Spleen (tissue), 13 donors: ENCODE measurements at places on chromosomes 5 and 9. TPM values are rescaled to one million over a fixed set of nuclear protein-coding genes. Genes with fewer than 3 reads are reported as not detected.
A peak's percentile ranks its signal among the peaks of the same experiment; 100 is the strongest.

The SOHLH1 gene
- total RNA-seq, result not detected

DNA sequence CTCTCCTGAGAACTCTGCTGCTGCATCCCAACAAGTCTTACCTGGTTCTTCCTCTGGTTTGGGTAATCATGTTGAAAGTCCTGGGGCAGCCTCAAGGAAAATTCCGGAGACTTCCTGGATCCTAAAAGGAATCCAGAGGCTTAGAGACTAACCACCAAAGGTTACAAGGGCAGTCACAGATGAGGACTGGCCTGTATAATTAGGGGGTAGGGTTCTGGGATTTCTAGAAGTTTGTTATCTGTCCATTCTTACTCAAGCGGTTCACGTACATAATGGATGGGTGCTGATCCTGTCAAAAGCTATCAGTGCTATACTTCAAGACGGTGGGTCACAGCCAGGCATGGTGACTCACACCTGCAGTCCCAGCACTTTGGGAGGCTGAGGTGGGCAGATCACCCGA lies 51.4 kb upstream of the EPB41L4B start:
- no peak for DNase-seq

DNA sequence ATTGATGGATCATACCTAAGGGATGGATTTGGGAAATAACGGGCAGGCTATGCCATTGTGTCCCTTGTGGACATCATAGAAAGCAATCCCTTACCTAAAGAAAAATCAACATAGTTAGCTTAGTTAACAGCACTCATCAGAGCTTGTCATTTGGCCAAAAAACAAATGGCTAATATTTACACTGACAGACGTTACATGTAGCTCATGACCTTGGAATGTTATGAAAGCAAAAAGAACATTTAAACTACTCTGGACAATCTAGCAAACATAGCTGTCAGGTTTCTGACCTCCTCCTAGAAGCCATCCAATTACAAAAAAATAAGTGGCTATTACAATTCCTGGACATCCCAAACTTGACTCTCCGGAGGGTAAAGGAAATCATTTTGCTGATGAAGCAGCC lies 23.8 kb downstream of the TMEM232 start:
- DNase-seq, result no peak

DNA sequence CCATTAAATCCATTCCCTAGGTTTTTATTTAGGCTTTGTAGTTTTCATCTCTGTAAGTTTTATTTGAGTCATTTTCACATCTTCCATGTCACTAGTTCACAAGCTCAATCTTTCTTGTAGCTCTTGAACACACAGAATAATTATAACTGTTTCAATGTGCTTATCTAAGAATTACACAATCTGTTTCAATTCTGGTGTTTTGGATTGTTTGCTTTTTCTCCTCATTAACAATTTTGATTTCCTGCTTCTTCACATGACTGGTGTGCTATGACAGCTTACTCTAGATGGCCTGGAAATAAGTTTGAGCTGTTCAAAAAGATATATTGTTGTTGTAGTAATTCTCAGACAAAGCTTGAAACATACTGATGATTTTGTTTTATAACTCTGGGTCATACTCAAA lies 1974.1 kb upstream of the NUDT12 start:
- DNase-seq, result no peak

The OTULIN gene
- total RNA-seq, result 50.9 TPM

GRCh38 chr9:129323999-129324553 lies 146.0 kb upstream of the IER5L start:
- peak; percentile 49 for DNase-seq

DNA sequence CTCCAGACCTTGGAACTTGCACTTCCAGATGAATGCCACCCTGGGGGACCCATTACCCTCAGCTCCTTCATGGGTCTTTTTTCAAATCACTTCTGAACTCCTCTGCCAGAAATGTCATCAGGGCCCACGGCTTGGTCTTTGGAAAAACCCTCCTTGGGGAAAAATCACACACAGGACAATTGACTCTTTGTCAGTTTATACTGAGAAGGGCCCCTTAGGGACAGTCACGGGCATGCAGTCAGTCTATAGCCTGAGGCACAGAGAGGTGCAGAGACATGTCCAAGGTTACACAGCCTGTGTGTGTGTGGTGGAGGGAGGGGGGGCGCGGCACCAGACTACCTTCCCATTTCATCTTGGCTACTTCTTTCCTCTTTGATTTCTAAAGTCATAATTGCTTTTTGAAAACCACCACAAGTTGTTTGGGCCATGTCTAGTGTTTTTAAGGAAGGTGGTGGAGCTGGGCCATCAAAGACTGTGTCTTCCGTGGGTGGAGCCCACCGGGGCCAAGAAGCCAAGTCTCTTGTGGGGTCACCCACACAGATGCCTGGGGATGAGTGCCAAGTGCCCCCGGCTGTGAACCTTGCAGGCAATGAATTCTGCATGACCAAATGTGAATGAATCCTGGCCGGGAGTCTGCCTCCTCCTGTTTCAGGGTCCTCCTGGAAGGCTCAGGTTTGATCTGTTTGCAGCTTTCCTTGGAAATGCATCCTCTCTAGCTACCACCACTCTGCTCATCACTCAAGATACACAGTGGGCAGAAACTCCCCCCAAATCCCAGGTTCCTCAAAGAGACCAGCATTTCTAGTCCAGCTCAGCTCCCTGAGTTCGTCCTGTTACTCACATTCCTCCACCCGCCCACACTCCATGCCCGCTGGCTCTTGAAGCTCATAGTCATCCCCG lies 200.1 kb upstream of the TBC1D2 start:
- no peak for DNase-seq

DNA sequence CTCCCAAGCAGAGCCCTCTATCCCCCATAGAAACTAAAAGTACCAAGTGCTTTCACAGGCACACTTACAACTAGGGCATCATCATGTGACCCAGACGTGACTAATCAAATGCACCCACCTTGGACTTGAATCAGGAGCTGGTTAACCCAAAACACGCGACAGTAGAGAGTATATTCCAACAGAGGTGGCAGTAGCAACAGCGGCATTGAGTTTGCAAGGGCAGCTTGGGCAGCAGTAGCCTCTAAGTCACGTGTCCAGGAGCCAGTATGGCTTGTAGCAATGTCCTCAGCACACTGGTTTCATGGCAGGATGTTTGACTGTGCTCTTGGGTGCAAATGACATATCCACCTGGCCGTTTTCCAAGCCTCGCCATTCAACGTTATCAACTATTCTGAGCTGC lies 73.4 kb upstream of the DNAH5 start:
- DNase-seq, result no peak

DNA sequence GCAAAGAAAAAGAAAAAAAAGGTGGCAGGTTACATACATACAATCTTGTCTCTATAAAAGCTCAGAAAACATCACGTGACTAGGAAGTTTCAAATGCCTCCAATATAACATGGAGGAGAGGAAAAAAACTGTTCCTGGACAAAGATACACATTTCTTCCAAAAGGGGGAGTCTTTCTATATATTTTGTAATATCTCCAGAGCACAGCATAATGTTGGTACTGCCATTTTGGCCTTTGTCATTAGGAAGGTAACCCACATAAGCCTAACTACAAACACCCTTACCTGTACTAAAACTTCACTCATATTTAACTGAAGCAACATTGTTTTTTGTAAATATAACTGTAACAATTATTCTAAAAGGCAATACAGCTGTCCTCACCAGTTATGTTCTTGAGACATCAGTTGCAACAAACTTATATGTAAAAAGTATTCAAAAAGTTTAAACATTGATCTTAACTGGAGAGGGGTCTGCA lies 1.2 kb upstream of the BTF3 start:
- DNase-seq, result no peak

- DNase-seq, result no peak
Observed at GRCh38 chr5:111066261-111066938, 5.1 kb upstream of the TSLP start.

The FOXI1 gene
- not detected for total RNA-seq

DNA sequence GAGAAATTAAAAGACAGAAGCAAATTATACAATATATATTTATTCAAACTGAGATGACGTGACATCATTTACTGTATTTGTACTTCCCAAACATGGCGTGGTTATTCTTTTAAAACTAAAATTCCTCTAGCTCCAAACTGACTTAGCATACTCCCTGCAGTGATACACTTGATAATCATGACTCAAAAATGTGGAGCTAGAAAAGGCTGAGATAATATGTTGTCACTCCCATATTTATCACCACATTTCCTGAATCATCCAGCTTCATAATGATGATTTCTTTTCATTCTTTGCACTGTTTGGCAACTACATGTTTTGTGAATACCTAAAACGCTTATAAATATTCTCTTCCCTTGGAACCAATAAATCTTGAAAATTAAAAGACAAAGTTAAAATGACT lies 341.0 kb downstream of the EBF1 start:
- no peak for DNase-seq

The CMYA5 gene
- total RNA-seq, result 0.27 TPM
